ENCODE measurements at places on chromosomes 1 and 21. TPM values are rescaled to one million over a fixed set of nuclear protein-coding genes. Genes with fewer than 3 reads are reported as not detected.
A peak's percentile ranks its signal among the peaks of the same experiment; 100 is the strongest.

The CA14 gene
- 0.30 TPM for total RNA-seq

The DFFB gene
- total RNA-seq: 1.3 TPM

The BEST4 gene
- not detected for total RNA-seq

The FRRS1 gene
- 2.4 TPM for total RNA-seq

The MAP10 gene
- 4.0 TPM for total RNA-seq

The DISC1 gene
- total RNA-seq: 2.8 TPM

The FAM163A gene
- 0.15 TPM for total RNA-seq

The MAP7D1 gene
- 209 TPM for total RNA-seq

The KRTAP8-1 gene
- total RNA-seq: not detected

The ILDR2 gene
- total RNA-seq: 0.30 TPM

The SPRR2E gene
- not detected for total RNA-seq

DNA sequence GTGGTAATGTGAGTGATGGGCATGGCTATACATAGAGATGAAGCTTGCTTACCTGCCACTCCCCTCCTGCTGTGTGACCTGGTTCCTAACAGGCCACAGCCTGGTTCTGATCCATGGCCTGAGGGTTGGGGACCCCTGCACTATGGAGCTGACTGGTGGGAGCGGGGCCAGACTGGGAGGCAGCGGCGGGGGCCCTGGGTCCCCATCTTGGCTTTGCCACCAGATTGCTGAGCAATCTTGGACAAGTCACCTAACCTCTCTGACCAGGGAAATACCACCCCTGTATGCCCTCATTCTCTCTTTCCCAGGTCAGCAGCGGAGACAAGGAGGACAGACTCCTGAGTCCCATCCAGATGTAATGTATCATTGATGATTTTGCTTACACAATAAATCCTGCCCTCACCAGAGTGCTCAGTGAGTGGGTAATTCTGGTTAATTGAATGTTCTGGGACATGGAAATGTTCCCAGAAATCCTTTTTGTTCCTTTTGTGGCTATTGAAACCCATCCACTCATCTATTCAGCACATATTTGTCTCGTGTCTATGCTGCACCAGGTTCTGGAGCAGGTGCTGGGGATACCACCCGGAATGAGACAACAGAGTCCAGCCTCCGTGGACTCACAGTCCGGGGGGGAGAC lies 4.1 kb upstream of the ARHGEF10L start:
- H3K4me3 ChIP-seq: no peak overlapping the region
- DNase-seq: no peak
- H3K27me3 ChIP-seq: no peaks in the 10 kb centered on the region
- H3K4me1 ChIP-seq: peaks cover 14% of the 10 kb centered on the region
- H3K27ac ChIP-seq: no peak overlapping the region

DNA sequence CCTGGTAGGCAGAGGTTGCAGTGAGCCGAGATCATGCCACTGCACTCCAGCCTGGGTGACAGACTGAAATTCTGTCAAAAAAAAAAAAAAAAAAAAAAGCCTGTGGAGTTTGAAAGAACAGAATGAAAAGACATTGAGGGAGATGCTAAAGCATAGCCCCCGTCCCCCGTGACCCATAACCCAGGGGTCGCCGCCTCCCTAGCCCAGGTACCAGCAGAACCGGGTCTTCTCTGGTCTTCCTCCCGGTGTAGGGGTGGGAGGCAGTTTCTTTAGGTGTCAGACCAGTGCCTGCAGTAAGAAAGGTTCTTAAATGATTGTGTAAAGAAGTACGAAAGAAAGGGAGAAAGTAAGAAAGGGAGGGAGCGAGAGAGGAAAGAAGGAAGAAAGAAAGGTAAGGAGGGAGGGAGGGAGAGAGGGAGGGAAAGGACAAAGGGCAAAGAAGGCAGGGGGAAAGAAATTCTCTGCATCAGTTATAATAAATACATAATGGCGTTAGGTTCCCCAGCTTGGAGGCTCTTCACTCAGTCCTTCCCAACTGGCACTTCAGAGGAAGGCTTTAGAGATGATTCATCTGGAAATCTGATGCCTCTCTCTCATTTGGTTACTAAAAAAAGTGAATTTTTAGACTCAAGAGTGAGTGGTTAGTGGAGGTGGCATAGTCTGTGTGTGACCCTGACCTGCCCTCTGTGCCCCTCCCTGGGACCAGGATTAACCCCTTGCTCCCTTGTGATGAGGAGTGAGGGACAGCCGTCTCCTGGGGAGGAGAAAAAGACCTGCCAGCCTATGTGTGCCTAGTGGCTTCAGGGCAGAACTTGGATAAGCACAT lies 1.1 kb downstream of the IL24 start:
- no peak for DNase-seq
- no peaks in the 10 kb centered on the region for H3K36me3 ChIP-seq
- H3K4me3 ChIP-seq: no peak overlapping the region
- no peaks in the 10 kb centered on the region for H3K27me3 ChIP-seq

GRCh38 chr1:173201969-173202368 lies 5.2 kb downstream of the TNFSF4 start:
- H3K4me1 ChIP-seq: no peaks in the 10 kb centered on the region
- no peak for DNase-seq
- H3K4me3 ChIP-seq: no peak overlapping the region
- H3K27me3 ChIP-seq: no peaks in the 10 kb centered on the region

GRCh38 chr1:38053416-38054091 lies 7.0 kb upstream of the POU3F1 start:
- no peaks in the 10 kb centered on the region for H3K4me1 ChIP-seq
- no peaks in the 10 kb centered on the region for H3K36me3 ChIP-seq
- DNase-seq: no peak
- no peak overlapping the region for H3K27ac ChIP-seq

- no peaks in the 10 kb centered on the region for H3K4me1 ChIP-seq
- no peaks in the 10 kb centered on the region for H3K36me3 ChIP-seq
- no peak overlapping the region for H3K27ac ChIP-seq
- DNase-seq: no peak
- H3K4me3 ChIP-seq: no peak overlapping the region
Measured at GRCh38 chr1:183263886-183264602, 78.0 kb downstream of the LAMC2 start.

DNA sequence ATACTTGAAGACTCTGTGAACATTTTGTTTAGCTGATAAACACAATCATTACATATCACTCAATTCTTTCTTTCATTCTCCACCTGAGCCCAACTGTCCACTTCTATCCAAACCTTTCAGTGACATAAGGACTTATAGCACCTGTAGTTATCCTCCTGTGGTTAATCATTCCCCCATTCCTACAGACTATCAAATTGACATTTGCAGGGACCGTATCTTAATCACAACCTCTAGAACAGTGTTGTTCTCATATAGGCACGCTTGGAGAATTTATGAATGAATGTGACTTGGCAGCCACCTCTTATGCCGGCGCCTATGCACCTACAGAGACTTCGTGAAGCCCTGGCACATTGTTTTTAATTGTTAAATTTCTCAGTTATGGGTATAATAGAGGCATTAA lies 83.9 kb upstream of the CXADR start:
- H3K4me1 ChIP-seq: no peaks in the 10 kb centered on the region
- no peaks in the 10 kb centered on the region for H3K27me3 ChIP-seq

DNA sequence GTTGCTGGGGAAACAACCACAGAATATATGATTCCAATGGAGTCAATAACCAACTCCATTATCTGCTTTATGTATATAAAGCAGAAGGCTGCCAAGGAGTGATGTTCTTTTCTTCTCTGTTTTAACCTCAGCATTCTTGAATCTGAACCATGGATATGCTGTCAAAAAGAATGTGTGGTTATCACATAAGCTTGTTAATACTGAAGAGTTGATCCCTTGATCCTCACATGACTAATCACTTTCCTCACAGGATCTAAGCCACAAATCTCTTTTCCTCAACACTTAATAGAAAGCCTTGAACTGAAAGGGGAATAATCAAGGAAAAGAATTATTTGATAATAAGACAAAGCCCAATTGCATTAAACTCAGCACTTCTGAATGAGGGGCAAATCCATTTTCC lies 271.3 kb upstream of the KIAA0040 start:
- H3K27me3 ChIP-seq: no peaks in the 10 kb centered on the region
- no peaks in the 10 kb centered on the region for H3K36me3 ChIP-seq
- H3K4me3 ChIP-seq: no peak overlapping the region

GRCh38 chr1:83702356-83702755 lies 296.6 kb downstream of the TTLL7 start:
- H3K36me3 ChIP-seq: no peaks in the 10 kb centered on the region
- no peak overlapping the region for H3K4me3 ChIP-seq
- H3K4me1 ChIP-seq: no peaks in the 10 kb centered on the region
- H3K27ac ChIP-seq: no peak overlapping the region

DNA sequence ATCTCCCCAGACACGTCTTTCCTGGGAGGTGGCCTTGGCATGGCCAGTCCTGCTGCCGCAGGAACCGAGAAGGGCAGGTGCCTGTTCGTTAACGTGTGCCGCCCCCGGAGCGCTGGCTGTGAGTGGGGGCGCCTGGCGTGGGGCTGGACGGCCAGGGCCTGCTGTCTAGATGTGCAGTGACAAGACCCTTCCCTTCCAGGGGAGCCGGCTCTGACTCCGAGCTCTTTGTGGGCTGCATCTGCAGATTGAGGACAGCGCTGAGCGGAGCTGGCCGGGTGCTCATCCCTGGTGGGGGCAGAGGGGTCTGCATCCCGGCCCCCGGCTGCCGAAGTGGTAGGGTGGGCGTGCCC lies 13.0 kb downstream of the COL18A1 start:
- no peak overlapping the region for H3K27ac ChIP-seq
- H3K27me3 ChIP-seq: peaks cover 2% of the 10 kb centered on the region
- H3K36me3 ChIP-seq: no peaks in the 10 kb centered on the region
- H3K4me3 ChIP-seq: no peak overlapping the region
- DNase-seq: peak; percentile 43

GRCh38 chr1:80542231-80542630 lies 1258.5 kb upstream of the ADGRL2 start:
- H3K27me3 ChIP-seq: no peaks in the 10 kb centered on the region
- H3K27ac ChIP-seq: no peak overlapping the region
- H3K4me3 ChIP-seq: no peak overlapping the region
- DNase-seq: no peak

- H3K27me3 ChIP-seq: no peaks in the 10 kb centered on the region
- no peak overlapping the region for H3K27ac ChIP-seq
- H3K36me3 ChIP-seq: no peaks in the 10 kb centered on the region
- no peaks in the 10 kb centered on the region for H3K4me1 ChIP-seq
- H3K4me3 ChIP-seq: no peak overlapping the region
Measured at GRCh38 chr1:93531193-93531592, 83.3 kb downstream of the FNBP1L start.

- H3K27ac ChIP-seq: no peak overlapping the region
- no peak overlapping the region for H3K4me3 ChIP-seq
- H3K27me3 ChIP-seq: no peaks in the 10 kb centered on the region
- no peaks in the 10 kb centered on the region for H3K4me1 ChIP-seq
- no peaks in the 10 kb centered on the region for H3K36me3 ChIP-seq
- DNase-seq: no peak
Measured at GRCh38 chr21:38774152-38774551, 31.6 kb upstream of the ETS2 start.

GRCh38 chr1:21337928-21338572 lies 47.8 kb upstream of the ECE1 start:
- H3K27me3 ChIP-seq: no peaks in the 10 kb centered on the region
- no peak overlapping the region for H3K4me3 ChIP-seq
- H3K27ac ChIP-seq: peak overlapping the region; percentile 60
- DNase-seq: peak; percentile 95

DNA sequence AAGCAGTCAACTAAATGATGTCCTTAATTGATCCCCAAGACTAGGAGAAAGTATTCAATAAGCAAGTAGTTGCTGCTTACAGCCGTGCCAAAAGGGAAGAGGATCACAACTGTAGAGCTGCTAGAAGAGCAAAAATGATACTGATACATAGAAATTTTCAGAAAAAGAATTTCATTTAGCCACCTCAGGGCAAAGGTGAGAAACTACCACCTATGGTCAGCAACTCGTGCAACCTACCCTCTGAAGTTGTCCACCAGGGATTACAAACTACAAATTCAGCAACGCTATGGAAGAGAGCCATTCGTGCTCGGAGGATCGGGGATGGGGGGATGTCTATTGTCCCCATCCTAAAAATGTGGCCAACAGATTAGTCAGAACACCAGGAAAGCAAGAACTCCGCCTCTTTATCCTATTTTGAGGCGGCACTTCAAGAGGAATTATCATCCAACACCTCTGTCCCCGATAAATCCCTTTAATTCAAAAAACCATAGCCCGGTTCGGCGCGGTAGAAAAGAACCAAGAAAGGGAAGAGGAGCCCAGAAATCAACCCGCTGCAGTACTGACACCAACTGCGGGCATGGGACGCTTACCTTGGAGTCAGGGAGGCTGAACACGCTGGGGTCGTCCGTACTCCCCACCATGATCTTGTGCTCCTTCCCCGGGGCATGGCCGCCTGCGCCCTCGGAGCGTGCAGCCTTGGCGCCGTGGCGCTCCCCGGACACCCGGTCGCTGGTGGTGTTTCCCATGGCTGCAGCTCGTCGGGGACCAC lies 687 bp downstream of the PRKAB2 start:
- H3K27me3 ChIP-seq: no peaks in the 10 kb centered on the region
- peaks cover 9% of the 10 kb centered on the region for H3K36me3 ChIP-seq
- peaks cover 38% of the 10 kb centered on the region for H3K4me1 ChIP-seq
- no peak for DNase-seq
- peak overlapping the region; percentile 94 for H3K27ac ChIP-seq

GRCh38 chr1:211908951-211909350 lies 78.4 kb upstream of the LPGAT1 start:
- no peak for DNase-seq
- no peak overlapping the region for H3K4me3 ChIP-seq
- H3K27ac ChIP-seq: no peak overlapping the region
- H3K27me3 ChIP-seq: no peaks in the 10 kb centered on the region

GRCh38 chr1:93824834-93825233 lies 54.2 kb downstream of the DNTTIP2 start:
- no peaks in the 10 kb centered on the region for H3K27me3 ChIP-seq
- no peaks in the 10 kb centered on the region for H3K4me1 ChIP-seq
- no peak overlapping the region for H3K4me3 ChIP-seq
- H3K27ac ChIP-seq: no peak overlapping the region
- H3K36me3 ChIP-seq: no peaks in the 10 kb centered on the region

DNA sequence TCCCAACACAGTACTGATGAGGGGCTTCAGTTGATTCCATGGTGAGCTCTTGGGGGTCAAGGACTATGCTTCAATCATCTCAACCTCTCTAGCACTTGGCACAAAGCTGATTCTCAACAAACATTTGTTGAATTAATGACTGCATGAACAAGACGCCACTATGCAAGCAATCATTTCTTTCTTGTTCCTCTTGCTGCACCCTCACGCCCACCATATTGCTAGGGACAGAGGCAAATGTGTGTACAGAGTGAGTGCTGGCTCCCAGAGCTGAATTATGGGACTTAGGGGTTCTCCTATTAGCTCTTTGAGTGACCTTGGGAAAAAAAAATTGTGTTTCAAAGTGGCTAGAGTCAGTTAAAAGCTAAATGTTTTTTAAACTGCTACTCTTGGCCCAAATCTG lies 2.5 kb downstream of the ADAR start:
- H3K36me3 ChIP-seq: peaks cover 6% of the 10 kb centered on the region
- peak overlapping the region; percentile 2 for H3K27ac ChIP-seq
- no peak for DNase-seq
- H3K4me1 ChIP-seq: peaks cover 17% of the 10 kb centered on the region
- no peaks in the 10 kb centered on the region for H3K27me3 ChIP-seq

Measured in psoas muscle (tissue), 8 donors.